ENCODE measurements at places on chromosomes 1 and 21.

DNA sequence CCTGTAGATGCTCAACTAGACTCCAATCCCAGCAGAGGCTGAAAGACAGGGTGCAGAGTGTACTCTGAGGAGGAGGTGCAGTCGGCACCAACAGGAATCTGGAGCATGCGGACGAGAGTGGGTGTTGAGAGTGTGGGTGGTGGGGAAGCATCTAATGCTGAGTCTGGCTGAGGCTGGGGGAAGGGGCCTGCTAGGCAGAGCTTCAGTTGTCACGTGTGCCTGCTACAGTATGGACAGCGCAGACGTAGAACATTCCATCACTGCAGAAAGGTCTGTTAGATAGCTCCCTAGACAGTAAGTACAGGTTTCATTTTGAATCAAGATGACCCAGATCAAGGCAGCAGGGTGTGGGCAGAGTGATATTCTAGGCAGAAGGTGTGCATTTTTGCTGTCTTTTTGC lies 23.1 kb downstream of the SNAP47 start:
- no peak for DNase-seq

- DNase-seq = peak; percentile 74
Observed at GRCh38 chr1:116345843-116346242, 27.2 kb upstream of the ATP1A1 start.

- DNase-seq = no peak
Observed at GRCh38 chr1:64828829-64829228, 84.0 kb downstream of the RAVER2 start.

- DNase-seq = no peak
Observed at GRCh38 chr21:34668803-34669148, at the start of gene CLIC6. Gene CLIC6, plus strand, starts transcription at chr21:34668994. Its CDS starts 395 bp downstream, at chr21:34669389.

DNA sequence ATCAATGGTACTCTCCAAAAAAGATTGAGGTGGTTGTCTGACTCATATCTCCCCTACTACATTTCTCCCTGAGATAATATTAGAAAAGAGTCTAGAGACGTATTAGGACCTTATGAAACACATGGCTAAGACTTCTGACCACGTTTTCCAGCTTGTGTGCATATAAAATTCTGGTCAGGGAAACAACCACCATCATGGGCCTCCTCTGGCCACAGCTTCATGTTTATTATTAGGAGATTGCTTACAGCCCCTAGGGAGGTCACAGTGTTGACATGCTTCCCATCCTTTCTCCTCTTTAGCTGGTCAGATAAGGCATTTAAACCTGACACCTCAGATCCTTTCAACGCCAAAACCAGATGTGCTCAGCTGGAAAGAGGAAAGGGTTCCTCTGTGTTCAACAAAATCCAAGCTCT lies 620.2 kb downstream of the PLPP3 start:
- DNase-seq = no peak

- DNase-seq = no peak
Observed at GRCh38 chr1:114107474-114108435, 45.9 kb downstream of the SYT6 start.

DNA sequence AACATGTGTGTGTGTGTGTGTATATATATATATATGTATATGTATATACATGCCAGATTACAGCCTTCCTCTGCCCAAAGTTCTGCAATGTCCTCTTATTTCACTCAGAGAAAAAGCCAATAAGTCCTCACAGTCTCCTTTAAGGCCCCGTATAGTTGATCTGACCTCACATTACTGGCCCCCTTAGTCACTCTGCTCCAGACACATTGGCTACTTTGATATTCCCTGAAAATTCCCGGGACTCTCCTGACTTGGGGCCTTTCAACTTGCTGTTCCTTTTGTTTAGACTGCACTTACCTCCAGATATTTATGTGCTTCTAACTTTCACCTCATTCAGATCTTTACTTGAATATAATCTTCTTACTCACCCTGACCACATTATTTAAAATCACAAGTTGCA lies 4.2 kb upstream of the BSDC1 start:
- no peak for DNase-seq

GRCh38 chr1:108028841-108029388 lies 63.9 kb upstream of the VAV3 start:
- DNase-seq = no peak

DNA sequence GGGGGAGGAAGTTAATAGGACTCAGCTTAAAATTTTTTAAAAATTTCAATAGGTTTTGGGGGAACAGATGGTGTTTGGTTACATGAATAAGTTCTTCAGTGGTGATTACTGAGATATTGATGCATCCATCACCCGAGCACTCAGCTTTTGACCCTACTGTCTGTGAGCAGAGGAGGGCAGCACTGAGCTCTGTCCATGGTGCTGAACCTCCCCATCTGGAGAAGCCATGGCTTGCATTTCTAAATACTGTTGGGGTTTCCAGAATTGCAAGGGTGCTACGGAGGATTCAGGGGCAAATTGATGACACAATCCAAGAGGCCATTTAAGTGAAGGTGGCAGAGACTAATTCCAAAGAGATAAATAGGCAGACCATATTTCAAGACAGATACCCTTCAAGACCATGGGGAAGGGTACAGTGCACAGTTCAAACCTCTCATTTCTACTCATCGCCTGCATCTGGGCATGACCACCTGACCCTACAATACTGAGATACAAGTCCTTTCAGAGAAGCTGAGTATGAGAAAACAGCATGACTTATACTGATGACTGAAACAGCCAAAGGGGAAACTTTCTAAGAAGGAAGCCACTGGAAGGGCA lies 17.2 kb downstream of the SYT2 start:
- peak; percentile 45 for DNase-seq

- DNase-seq = no peak
Observed at GRCh38 chr1:19835578-19835977, 20.5 kb upstream of the RNF186 start.

- no peak for DNase-seq
Observed at GRCh38 chr1:163440090-163440489, 118.3 kb downstream of the NUF2 start.

DNA sequence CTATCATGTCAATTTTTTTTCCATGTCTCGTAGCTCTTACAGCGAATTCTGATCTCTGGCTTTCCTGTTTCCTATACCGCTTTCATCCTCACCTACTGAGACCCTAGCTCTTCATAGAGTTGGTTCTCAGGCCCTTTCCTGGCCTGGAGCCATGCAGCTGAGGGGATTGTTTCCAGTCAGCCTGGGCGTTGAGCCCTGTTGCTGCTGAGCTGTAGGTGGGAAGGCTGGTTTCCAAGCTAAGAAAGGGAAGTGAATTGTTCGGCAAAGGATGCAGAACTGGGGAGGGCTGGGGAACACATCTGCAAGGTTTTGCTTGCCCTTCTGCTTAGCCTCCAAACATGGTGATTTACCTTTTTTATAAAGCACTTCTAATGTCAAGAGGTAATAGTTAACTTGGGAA lies 41.5 kb downstream of the SPATA46 start:
- no peak for DNase-seq

DNA sequence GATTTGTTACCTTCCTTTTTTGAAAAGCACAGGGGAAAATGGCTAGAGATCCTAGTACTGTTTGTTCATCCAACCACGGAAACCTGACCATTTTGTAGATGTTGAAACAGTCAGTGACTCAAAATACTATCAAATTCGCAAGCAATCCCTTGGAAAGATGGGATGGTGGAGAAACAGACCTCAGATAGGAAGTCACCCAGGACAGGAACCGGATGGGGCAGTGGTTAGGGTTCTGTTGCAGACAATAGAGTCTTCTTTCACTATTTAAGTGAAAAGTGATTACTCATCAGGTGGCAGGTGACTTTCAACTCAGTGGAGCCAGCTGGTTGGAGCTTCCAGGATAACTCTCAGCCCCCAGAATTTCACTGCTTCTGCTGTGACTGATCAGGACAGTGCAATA lies 17.0 kb downstream of the LHX4 start:
- DNase-seq = no peak

- no peak for DNase-seq
Observed at GRCh38 chr1:151565502-151566189, 25.5 kb downstream of the TUFT1 start.

DNA sequence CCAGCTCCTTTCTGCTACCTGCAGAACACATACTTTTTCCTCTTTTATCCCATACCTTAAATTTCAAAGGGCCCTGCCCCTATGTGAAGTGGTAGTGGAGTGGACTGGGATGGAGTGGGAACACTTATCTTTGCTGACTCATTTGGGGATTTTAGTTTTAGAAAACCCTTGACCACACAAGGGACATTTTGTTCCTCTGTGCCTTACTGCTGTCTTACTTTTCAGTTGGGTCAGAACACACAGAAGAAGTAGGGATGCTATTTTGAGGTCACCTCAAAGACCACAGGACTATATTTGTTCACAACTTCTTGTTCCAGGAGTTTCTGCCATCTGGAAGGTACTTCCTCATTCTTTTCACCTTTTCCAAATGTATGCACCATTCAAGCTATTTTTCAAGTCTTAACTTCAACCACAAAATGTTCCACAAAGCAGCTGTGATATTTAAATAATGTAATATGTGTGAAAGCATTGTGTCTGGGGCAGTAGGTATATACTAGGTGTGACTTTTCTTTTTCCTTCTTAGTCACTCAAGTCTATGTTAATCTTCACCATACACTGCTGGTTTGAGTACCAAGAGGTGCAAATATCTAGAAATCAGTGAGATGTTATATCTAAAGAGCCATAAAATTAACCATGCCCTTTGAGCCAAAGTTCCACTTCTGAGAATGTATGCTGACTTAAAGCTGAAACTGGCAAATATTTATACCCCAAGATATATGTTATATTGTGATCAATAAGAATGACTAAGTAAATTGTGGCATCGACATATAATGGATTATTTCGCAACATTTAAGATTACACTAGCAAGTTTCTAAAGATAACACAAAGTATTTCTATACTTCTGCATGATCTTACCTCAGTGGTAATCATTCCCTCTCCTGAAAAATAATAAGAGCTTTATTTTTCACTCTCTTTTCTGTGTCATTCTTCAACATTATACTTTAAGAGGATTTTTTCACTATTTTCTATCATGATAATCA lies 308.5 kb downstream of the MRPL39 start:
- no peak for DNase-seq

GRCh38 chr1:18940303-18941020 lies 16.0 kb downstream of the IFFO2 start:
- no peak for DNase-seq

- no peak for DNase-seq
Observed at GRCh38 chr1:212267460-212267859, 17.8 kb upstream of the PPP2R5A start.

DNA sequence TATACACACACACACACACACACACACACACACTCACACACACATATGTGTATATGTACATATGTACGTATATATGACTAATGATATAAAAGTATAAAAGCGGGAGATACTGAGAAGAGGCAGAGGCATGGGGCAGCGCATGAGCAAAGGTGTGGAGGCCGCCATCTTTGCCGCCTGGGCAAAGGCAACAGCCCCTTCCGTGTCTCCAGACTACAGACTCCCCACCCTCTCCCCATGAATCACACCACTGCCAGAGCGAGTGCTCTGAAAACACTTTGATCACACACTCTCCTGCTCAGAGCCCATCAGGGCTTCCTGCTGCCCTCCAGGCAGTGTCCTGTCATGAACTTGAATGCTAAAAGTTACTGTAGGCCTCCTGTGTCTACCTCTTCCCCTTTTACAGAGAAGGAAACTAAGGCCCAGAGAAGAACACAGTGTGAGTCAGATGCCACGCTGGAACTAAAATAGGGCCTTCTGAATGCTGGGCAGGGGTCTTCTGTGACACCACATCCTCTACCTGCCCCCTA lies 54.7 kb upstream of the SSBP3 start:
- no peak for DNase-seq

DNA sequence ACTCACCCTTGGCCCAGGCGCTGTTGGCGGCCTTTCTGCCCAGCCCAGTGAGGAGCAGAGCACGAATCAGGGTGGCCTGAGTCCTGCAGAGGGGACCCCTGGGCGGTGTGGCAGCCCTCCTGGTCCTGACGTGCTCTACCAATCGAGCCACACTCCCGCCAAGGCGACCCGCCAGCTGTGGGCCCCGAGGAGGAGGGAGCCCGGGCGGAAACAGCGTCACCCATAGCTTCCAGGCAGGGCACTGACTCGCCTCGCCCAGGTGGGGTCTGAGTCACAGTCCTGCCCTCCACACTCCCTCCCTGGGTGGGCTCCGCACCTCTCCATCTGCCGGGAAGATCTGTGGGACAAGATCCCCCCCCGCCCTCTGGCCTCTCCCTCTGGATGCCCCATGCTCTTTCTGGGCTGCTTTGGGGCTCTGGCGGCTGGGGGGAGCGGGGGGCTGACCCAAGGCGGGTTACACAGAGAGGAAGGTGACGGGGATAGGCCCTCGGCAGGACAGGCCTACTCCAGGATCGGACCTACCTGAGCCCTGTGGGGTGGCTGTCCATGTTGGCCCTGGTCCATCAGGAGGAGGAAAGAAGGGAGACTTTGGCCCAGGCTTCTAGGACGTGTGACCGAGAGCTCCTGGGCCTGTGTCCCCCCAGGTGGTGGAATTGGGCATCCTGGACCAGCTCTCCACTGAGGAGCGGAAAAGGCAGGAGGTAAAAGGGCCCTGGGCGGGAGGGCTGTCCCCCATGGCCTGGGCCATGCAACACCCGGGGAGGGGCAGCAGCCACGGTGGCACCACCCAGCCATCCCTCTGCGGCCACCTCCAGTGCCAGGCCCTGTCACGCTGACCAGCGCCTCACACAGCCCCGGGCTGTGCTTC lies 14.0 kb downstream of the ARHGEF16 start:
- no peak for DNase-seq

GRCh38 chr1:8598060-8598724 lies 219.2 kb downstream of the RERE start:
- DNase-seq = no peak

GRCh38 chr1:206557636-206558473 lies 50.5 kb downstream of the RASSF5 start:
- DNase-seq = peak; percentile 65

DNA sequence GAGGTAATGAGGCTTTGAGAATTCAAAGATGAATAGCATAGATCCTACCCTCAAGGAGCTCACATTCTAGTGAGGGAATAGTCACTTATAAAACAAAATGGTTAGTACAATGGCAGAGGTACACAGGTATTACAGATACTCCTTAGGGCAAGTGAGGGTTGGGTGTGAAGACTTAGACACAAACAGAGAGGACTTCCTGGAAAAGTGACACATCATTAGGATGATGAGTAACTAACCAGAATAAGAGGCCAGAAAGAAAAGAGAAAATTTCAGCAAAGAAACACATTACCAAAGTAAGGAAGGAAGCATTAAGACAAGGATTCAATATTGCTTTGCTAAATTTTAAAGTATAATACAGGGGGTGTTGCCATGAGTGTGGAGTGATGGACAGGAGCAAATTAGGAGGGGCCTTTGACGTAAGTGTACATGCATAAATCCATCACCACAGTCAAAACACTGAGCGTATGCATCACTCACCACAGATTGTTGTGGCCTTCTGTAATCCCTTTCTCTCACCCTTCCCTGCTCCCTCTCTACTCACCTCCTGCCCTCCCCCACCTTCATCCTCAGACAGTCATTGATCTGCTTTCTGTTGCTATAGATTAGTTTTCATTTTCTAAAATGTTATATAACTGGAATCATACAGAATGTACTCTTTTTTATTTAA lies 7.9 kb downstream of the CD53 start:
- peak; percentile 61 for DNase-seq

DNA sequence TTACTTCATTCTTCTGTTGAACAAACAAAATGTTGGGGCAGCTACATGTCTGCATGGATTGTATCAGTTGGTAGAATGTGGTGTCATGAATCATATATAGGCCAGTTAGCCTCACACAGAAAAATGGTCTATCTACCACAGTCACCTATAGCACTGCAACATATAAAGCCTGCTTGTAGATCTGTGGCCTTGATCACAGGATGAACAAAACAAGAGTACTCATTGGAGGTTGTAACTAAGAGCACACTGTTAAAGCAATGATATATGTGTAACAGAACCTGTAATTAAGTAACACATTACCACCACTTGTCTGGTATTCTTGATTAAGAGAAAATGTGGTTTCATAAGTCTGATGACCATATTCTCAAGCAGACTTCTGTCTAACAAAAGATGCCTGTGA lies 167.3 kb upstream of the SGIP1 start:
- DNase-seq = no peak

Data from CD4-positive, alpha-beta T cell treated with Interleukin-1 beta for 1 hour (primary cell).